ENCODE measurements at places on chromosomes 3 and 15.

DNA sequence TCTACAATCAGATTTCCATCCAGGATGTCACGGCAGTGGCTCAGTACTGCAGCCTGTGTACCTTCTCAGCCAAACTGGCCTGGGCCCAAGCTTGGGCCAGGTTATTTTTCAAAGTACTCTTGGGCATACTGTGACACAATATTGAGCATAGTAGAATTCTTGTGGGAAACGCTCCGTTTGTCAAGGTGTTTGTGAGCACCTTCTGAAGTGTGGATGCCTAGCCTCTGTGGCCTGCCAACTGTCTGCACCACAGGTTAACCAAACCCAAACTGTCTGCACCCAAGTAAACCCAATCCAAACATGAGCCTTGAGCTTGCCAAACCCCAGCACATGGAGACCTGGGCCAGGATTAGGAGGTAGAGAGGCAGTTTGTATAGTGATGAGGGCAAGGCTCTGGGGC is 25.4 kb downstream of the CTDSPL start:
- DNase-seq, result no peak

DNA sequence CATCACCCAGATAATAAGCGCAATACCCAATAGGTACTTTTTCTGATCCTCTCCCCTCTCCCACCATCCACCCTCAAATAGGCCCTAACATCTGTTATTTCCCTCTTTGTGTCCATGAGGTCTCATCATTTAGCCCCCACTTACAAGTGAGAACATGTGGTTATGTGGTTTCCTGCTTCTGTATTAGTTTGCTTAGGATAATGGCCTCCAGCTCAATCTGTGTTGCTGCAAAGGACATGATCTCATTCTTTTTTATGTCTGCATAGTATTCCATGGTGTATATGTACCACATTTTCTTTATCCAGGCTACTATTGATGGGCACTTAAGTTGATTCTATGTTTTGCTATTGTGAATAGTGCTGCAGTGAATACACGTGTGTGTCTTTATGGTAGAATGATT is 165.4 kb downstream of the MBNL1 start:
- DNase-seq, result no peak

DNA sequence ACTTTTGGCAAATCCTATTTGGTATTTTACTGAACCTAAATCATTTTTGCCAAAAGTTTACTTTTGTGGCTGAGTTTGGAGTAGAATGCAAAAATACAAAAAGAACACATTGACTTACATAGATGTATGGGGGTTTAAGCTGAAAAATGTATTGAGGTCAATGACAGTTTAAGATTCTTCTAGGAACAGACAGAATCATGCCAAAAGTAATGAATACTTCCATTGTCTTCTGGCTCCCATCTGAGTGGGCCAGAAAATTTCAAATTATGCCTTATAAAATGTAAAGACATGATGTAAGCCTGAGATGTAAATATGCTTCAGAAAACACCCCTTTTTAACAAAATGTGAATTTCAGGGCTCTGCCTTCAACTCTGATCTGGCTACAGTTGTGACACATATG is 375.1 kb upstream of the DPH6 start:
- DNase-seq, result no peak

DNA sequence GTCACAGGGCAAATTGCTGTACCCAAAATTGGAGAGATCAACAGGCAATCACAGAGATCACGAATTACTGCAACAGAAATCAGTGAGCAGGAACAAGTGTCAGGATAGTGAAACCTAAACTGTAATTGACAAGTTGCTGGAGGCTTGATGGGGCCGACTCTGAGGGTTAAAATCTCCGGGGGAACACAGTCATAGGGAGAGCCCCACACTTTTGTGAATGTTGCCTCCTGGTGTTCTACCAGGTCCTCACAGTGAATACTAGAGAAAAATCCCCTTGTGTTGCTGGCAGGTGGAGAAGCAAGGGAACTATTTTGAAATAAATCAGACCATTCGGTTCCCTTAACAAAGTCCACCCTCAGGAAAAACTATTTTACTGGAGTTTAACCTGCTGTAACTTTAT is 697.5 kb upstream of the CBLB start:
- DNase-seq, result no peak

- no peak for DNase-seq
Measured at GRCh38 chr3:177932750-177933660, 603.2 kb upstream of the KCNMB2 start.

- no peak for DNase-seq
Measured at GRCh38 chr15:89395461-89395871, 60.8 kb upstream of the POLG start.

DNA sequence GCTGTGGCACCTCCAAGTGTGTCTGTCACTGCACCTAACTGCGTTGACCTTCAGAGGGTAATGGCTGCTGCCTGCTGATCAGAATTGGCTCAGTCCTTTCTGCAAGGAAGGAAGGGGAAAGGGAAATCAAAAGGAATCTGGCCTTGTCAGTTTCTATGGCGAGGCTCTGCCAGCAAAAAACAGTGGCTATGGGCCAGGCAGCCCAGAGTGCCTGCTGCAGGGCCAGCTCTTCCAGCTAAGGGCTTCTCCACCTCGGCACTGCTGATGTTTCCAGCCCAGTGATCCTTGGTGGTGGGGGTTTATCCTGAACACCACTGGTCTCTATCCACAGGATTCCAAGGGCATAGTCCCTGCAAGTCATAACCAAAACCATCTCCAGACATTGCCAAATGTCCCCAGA is 184.3 kb downstream of the TJP1 start:
- no peak for DNase-seq

DNA sequence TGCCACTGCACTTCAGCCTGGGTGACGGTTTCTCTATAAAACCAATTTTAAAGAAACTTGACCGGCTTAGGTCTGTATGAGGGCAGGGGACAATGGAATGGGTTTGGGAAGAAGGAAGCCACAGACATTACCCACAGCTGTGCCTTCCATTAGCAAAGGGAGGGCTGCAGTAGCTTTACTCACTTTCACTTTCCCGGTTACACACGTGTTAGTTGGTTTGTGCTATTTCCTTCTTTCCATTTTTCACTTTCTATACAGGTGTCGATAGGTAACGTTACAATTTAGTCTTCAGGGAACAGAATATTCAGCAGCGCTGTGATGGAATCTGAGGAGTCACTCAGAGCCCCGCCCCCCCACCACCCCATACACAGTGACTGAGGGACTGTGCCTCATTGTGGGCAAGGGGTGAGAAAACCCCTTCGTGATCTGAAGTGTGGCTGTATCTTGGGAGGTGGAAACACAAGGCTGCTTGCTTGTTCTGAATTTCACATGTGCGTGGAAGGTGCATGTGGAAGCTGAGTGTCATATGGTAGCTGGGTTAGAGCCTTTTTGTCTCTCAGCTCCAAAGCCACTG is 44.8 kb upstream of the RPL32 start:
- no peak for DNase-seq

GRCh38 chr15:76378691-76379090 is 42.1 kb downstream of the ISL2 start:
- DNase-seq, result no peak

DNA sequence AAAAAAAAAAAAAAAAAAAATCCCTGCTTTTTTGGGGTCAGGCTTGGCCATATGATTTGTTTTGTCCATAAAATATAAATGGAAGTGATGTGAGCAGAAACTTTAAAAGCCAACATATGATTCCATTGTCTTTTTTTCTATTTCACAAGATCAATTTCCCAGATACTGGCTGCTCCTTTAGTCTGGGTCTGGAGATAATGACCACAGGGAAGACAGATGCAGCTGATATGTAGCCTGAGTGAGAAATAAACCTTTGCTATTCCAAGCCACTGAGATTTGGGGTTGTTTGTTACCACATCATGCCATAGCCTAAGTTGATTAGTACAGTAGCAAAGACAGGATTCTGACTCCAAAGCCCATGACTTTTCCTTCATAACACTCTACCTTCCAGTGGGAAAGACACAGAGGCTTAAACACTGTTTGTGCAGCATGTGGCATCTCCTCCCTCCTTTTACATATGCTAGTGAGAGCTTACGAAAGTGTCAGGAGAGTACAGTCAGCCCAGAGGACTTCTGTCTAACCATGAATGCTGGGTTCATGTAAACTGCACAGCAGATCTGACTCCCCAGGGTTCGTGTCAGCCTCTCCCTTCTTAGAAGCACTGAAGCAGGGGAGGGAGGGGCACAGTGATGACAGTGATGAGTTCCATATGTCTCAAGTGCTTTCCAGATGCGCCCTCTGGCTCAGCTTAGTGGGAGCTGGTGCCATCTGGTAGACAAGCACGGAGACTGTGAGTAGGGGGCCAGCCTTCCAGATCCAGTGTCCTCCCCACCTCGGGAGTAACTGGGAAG is 36.7 kb upstream of the SLC7A14 start:
- DNase-seq, result no peak

DNA sequence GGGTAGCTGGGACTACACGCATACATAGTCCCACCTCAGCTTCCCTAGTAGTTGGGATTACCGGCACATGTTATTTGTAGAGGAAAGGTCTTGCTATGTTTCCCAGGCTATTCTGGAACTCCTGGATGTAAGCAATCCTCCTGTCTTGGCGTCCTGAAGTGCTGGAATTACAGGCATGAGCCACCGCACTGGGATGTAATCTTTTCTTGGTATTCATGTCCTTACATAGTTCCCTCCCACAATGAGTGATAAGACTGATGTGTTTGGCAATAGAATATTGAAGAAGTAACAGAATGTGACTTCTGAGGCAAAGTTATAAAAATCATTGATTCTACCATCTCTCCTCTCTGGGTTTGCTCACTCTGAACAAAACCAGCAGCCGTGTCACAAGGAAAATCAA is 22.7 kb upstream of the ALCAM start:
- no peak for DNase-seq

DNA sequence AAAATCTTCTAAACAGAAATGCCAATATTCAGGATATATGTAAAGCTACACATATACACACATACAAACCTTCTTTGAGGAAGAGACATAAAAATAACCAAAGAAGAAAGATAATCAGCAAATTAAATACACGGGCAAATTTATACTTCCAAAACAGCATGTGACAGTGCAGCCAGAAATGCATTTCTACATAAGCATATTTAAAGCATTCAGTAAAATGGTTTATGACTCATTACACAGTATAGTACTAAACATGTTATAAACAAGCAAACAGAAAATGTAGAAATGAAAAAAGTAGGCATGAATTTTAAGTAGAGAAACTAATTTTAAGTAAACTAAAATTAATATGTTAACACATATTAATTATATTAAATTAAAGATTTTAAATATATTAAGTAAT is 1717.2 kb downstream of the OTOL1 start:
- no peak for DNase-seq

GRCh38 chr15:99702895-99703602 is 30.2 kb downstream of the LYSMD4 start:
- no peak for DNase-seq

DNA sequence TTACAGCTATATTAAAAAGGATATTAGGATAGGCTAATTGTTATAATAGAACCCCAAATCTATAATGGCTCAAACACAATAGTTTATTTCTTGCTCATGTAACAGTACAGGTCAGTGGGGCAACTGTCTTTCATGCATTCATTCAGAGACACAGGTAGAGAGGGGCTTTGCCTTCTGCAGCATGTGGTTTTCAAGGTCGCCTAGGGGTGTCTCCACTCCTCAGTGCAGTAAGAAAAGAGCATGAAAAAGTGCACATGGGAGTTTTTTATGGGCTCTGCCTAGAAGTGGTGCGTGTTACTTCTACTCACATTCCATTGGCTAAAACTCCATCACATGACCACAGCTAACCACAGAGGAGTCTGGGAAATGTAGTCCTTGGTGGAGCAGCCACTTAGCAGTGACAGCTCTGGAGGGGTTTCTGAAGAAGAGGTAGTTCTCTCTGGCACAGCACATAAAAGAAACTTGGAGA is 1.8 kb downstream of the ZBTB38 start:
- DNase-seq, result peak; percentile 9

- no peak for DNase-seq
Measured at GRCh38 chr15:101201411-101202174, 50.3 kb downstream of the CHSY1 start.

- no peak for DNase-seq
Measured at GRCh38 chr3:157872902-157873301, 233.3 kb downstream of the SHOX2 start.

- no peak for DNase-seq
Measured at GRCh38 chr3:3666664-3667063, 132.6 kb upstream of the LRRN1 start.

- DNase-seq, result no peak
Measured at GRCh38 chr3:107727102-107727501, 204.3 kb downstream of the BBX start.

DNA sequence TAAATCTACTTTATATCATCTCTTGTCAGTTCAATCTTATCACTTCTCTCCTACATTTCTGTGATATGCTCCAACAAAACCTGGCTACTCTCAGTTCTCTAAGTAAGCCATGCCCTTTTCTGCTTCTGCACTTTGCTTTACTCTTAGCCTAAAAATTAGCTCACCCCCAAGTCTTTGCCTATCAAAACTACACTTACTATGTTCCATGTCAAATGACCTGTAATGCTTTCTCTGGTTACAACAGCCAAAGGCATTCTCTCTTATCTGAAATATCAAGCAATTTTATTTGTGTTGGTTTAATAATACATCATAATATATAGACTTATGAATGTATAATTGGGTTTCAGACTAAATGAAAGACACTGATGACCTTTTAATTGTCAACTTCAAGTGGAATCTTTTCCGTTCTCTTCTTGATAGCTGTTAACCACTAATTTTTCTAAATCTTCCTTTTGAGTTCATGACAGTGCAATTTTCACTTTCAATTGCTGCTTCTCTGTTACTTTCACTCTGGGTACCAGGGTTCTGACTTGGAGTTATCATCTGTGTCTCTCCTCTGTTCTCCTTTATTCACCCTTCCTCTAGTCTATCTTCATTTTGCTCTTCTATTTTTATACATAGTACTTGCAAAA is 619.0 kb upstream of the GOLIM4 start:
- DNase-seq, result no peak

- DNase-seq, result no peak
Measured at GRCh38 chr3:196232154-196232881, 16.0 kb downstream of the SLC51A start.

GRCh38 chr3:167673221-167673620 is 19.5 kb upstream of the WDR49 start:
- DNase-seq, result no peak

Measured in activated naive CD8-positive, alpha-beta T cell treated with anti-CD3 and anti-CD28 coated beads, Interleukin-2, amount 50 U/mL, for 16 hours (primary cell).